Cardiac atrium fibroblast (primary cell): ENCODE measurements at places on chromosomes 12 and 14. TPM values are rescaled to one million over a fixed set of nuclear protein-coding genes. Genes with fewer than 3 reads are reported as not detected.

The KCTD10 gene
- total RNA-seq, result 30.5 and 36.6 TPM in 2 replicates

The RFX4 gene
- not detected in 2 replicates for total RNA-seq

The GRIN2B gene
- not detected in 2 replicates for total RNA-seq

The LRRIQ1 gene
- not detected in 2 replicates for total RNA-seq

The NAA30 gene
- total RNA-seq, result 7.8 and 10.4 TPM in 2 replicates

The IRAK3 gene
- 22.0 and 39.5 TPM in 2 replicates for total RNA-seq

The KLHL33 gene
- 0.49 TPM in 1 of 2 replicates, not detected in the other for total RNA-seq

The L3HYPDH gene
- total RNA-seq, result 74.0 and 81.0 TPM in 2 replicates

The CD4 gene
- 2.6 and 2.9 TPM in 2 replicates for total RNA-seq

The BATF gene
- not detected in 2 replicates for total RNA-seq

The SARNP gene
- total RNA-seq, result 73.1 and 79.1 TPM in 2 replicates
